ENCODE measurements at places on chromosomes 4 and X.
A peak's percentile ranks its signal among the peaks of the same experiment; 100 is the strongest.

GRCh38 chr4:108219998-108220397, 51.3 kb upstream of the LEF1 start:
- DNase-seq, result no peak

DNA sequence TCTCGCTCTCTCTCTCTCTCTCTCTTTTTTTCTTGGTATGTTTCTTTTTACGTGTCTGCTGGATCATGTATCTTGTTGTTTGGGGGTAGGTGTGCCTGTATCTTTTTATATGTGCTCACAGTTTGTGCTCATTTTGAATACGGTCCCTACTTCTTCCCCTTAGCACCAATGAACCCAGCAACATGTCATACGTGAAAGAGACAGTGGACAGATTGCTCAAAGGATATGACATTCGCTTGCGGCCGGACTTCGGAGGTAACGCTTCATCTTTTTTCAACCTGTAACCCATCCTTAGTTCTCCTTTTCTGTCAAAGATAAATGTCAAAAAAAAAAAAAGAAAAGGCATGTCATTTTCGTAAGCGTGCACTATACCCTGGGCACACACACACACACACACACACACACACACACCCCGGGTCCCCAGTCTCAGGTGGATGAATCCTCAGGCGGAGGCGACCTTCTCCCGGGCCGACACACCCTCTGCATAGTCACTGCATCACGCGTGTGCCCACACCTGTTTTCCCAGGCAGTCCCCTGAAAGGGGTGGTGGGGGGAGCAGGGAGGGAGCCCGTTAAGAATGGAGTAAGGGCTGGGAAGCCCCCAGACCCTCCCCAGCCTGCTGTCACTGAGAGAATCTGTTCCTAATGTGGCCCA, 511 bp downstream of the GABRB1 start:
- peak; percentile 19 for DNase-seq

- DNase-seq, result no peak
Measured at GRCh38 chr4:86924811-86925210, 10.0 kb upstream of the AFF1 start.

GRCh38 chrX:34903316-34903715, 39.3 kb upstream of the FAM47B start:
- DNase-seq, result no peak

DNA sequence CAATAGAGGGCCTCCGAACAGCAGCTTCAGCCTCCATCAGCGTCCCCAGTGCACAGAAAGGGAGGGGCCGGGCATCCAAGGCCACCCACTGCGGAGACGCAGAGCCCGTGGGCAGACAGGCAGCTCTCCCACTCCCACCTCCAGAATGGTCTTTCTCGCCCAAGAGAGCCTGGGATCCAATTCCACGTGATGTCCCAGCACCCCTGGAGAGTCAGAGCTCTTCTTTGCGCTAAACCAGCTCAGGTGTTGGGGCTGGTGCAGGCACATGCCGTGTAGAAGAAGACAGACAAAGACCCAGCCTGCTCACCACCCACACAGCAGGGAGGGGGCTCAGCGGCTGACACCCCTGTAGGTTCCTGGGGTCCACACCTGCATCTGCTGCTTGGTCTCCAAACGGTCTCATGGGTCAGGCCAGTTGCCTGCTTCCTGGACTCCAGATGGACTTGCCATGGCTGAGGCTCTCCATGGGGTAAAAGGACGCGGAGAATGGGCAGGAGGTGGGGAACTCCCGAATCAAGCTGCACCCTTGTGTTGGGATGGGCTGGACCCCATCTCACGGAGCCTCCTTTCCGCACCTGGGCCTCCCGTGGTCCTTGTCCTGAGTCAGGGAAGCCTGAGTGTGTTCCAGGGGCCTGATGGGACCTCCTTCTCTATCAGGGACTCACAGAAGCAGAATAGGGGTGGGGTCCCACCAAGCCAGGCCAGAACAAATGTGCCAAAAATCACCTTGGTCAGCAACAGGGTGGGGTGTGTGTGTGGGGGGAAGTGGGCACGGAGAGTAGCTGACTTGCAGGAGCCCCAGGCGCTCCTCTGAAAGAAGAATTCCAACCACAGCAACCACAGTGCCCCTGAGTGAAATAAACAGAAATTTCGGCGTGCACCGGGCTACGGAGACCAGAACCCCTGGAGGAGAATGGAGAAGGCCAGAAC, 11.6 kb upstream of the ASMTL start:
- DNase-seq, result no peak

DNA sequence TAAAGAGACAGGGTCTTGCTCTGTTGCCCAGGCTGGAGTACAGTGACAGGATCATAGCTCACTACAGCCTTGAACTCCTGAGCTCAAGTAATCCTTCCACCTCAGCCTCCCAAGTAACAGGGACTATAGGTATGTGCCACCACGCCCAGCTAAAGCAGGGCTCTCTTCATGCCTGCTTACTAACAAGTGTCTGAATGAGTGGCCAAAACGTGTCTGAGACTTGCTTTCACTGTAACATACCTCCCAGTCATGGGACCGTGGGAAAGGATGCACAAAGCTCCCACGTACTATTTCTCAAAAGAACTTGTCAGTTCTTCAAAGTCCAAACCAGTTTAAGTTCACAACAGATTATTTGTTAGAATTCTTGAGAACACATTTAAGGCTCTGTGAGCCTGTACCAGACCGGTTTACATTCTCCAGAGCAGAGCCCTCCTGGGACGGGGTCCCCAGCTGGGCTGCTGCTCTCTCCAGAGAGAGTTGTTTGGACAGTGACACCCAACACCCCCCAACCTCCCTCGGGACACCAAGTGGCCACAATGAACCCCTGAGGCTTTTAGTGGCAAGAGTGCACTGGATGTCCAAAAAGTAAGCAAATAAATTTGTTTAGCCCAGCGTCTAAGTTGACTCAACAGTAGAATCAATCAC, 24.1 kb downstream of the SH3KBP1 start:
- no peak for DNase-seq

- no peak for DNase-seq
Measured at GRCh38 chr4:139020384-139020783, 4.8 kb downstream of the NOCT start.

- no peak for DNase-seq
Measured at GRCh38 chr4:123345935-123346300, 50.7 kb upstream of the SPRY1 start.

GRCh38 chr4:18021470-18021719, 160 bp downstream of the LCORL start:
- DNase-seq, result no peak

- DNase-seq, result no peak
Measured at GRCh38 chrX:30635630-30636029, 17.6 kb upstream of the GK start.

DNA sequence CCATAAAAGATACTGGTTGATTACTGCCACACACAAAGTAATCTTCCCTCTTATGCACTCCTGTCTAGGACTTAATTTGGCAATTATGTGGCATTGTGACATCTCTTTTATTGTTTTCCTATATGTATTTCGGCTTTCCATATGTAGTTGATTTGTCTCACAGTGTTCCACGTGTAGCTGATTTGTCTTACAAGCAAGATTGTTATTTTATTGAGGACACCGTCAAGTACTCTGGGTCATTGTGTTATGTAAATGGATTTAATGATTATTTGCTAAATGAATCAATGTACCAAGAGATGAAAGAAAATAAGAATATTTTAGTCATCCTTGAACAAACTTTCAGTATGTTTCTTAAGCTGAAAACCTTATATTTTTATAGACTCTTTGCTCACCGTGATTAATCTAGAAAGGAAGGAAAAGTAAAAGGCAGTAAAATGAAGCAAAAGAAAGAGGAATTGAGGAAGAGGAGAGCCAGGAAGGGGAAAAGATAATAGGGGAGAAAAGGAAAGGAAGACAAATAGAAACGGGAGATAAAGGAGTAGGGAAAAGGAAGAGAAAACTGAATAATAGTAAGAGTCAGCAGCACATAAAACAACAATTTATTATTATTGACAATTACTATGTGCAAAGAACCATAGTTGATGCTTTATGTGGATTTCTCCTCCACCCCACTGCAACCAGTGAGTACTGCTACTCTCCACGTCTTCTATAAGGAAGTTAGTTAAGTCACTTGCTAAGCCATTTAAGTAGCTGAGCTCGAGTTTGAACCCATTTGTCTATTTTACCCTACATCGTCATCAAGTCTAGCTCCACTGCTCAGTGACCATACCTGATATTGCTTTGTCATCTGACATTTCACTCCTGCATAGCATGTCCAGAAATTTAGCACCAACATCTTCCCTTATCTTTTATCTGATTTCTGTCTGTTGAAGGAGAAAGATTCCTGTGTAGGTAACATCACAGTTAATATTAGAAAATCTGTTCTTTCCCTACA, 336.5 kb downstream of the BMPR1B start:
- DNase-seq, result no peak

DNA sequence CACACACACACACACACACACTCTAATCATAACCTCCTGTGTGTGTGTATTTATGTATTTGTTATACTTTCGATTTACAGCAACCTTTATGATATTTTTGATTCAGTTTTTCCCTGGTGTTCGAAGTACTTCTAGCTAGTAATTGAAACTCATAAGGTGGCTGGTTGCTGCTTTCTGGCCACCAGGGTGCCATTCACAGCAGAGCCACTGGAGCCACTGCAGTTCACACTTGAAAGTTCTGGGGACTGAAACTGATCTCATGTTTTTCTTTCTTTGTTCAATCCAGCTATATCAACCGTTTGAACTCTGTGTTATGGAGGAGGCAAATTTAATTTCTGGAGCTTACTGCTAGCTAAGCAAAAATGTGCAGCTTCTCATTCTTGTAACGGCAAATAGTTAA, 419.4 kb downstream of the ADGRL3 start:
- DNase-seq, result no peak

GRCh38 chr4:85672116-85672515, 197.2 kb downstream of the ARHGAP24 start:
- DNase-seq, result no peak

- peak; percentile 31 for DNase-seq
Measured at GRCh38 chr4:108492816-108493595, 127.4 kb upstream of the RPL34 start.

DNA sequence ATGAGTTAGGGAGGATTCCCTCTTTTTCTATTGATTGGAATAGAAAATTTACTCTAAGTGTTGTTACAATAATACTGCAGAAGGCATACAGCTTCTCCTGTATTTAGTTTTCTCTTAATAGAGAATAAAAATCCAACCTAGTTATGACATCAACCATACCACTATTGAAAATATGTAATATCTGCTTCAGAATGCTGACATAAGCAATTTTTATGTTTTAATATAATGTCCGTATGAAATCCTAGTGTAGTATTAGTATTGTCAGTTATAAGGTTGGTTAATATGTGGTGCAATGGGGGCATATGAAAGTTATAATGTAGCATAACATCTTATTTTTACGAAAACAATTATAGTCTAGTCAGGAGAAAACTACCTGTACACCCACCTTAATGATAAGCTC, 68.2 kb downstream of the HEPH start:
- no peak for DNase-seq

DNA sequence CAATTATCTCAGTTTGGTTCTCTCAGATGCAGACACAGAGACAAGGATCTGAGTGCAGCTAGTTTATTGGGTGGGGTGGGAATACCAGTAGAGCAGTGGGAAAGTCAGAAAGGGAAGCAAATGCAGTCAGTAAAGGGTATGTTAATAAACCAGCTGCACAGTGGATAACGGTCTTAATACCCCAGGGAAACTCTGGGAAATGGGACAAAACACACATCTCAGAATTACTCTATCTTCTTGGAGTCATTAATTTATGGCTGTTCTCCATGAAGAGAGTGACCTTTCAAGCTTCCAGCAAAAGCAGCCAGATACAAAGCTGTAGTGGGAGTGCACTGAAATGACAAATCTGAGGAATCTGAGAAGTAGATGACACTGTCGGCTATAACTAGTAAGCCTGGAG, 73.3 kb upstream of the NALF2 start:
- no peak for DNase-seq

DNA sequence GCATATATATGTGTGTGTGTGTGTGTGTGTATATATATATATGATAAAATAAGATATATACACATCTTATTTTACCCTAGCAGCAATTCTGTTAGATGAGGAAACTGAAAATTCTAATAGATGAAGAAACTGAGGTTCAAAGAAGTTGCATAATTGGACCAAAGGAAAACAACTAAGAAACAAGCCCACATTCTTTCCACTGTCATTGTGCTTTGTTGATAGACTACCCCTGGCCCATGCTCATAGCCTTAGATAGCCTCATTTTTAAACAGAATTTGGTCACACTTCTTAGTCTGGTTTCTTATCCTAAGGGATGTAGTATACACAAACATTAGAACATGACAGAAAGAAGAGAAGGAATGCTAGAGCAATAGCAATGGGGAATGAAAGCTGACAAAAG, 138.8 kb downstream of the NDST3 start:
- no peak for DNase-seq

- DNase-seq, result no peak
Measured at GRCh38 chr4:188396037-188396436, 256.8 kb downstream of the TRIML1 start.

- no peak for DNase-seq
Measured at GRCh38 chr4:185127021-185127925, 15.8 kb upstream of the SLC25A4 start.

GRCh38 chrX:154019061-154019621, 561 bp downstream of the IRAK1 start:
- DNase-seq, result no peak

DNA sequence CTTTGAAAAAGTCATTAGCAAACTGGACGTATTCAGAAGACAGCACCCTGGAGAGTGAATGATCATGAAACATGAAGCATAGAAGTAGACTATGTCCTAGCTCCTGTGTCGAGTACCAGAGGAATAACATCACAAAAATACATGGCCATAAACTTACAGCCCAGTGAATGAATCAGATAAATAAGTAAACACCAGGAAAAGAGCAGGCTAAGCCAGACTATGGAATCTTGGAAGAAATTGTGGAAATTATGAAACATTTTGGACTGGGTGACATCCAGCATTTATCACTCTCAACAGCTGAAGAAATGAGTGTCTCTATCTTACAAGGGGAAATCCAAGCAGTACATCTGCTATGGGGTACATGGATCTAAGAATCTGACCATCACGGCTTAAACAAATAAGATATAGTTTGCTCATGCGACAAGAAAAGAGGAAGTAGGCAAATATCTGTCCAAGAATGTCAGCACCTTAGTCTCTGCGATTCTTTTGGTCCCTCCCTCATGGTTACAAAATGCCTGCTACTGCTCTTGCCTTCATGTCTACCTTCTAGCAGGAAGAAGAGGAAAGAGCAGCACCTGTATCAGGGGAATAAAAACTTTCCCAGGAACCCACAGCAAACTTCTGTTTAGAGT, 481.5 kb downstream of the BCOR start:
- no peak for DNase-seq

DNA sequence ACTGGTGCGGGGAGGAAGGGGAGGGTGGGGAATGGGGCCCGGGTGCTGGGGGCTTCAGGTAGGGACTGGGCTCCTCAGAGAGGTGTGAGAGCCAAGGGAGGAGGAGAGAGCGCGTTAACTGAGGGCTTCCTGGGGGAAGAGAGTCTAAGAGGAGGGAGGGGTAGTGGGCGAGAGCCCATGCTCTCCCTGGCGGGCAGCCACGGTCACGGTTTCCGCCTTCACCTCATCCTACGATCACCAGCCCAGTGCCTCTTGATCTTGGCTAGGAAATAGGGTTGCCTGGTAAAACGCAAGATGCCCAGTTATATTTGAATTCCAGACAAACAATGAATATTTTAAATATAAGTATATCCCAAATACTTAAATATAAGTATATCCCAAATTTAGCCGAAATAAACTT, 60.8 kb upstream of the GRPEL1 start:
- no peak for DNase-seq

- no peak for DNase-seq
Measured at GRCh38 chrX:16839852-16840460, 30.2 kb downstream of the RBBP7 start.

Data from colonic mucosa (tissue), 4 donors.